Muscle of back (tissue), 13 donors: ENCODE measurements at places on chromosomes 1 and 21. TPM values are rescaled to one million over a fixed set of nuclear protein-coding genes. Genes with fewer than 3 reads are reported as not detected.
A peak's percentile ranks its signal among the peaks of the same experiment; 100 is the strongest.

- no peak for DNase-seq
These were observed 6.4 kb downstream of the IFNLR1 start for GRCh38 chr1:24180676-24181075.

- DNase-seq, result no peak
These were observed 131.5 kb downstream of the DNM3 start for GRCh38 chr1:171972846-171973245.

The C4BPA gene
- polyA plus RNA-seq, result 0.67 TPM

DNA sequence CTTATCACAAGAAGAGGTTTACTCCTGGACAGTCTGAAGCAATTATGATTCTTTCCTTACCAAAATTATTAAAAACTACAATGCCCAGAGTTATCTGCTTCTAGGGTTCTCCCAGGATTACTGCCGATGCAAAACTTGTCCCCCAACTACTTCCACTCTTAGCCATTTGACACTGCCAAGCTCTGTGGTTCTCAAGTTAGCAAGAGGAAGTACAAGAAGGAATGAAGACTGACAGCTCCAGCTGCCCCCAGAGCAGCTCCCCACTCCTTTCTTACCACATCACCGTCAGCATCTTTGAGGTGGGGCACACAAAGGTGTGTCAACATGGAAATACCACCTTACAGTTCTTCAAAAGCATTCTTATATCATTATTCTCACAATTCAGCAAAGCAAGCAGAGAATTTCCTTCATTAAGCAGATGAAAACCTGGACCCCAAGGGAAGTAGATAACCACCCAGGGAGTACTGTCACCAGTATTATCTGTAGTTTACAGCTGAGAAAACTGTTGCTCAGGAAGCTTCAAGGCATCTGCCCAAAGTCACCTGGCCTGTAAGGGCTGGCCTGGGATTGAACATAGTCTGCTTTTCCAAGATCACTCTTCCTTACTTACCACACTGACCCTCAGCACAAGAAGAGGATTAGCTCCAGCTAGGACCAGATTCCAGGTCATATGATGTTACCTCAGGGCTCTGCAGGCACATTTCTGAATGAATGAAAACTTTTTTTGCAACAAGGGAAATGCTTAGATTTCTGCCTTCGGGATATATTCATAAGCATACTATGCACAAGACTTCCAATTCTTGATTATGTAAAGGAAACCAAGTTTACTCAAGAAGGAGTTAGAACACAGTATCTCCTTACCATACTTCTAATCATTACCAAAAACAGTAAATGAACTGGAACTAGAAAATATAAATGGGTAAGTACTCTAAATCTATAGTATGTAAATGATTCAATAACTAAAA, 9.3 kb downstream of the PSMG1 start:
- DNase-seq, result no peak

DNA sequence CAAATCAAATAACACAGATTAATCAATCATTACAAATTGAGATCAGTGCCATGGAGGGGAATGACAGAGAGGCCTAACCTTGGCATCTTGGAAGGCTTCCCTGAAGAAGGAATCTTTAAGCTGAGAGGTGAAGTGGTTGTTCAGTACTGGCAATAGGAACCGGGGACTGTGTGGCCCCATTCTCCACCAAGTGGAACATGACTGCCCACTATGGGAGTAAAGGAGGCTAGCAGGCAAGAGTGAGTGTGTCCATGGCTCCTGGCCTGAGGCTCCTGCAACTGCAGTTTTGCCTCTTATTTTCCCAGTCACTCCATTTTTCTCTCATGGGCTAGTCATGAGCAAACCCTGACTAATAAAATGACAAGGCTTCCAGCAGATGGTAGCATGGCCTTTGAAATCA, 112.2 kb upstream of the GJB5 start:
- DNase-seq, result no peak

The RAB42 gene
- 7.0 TPM for polyA plus RNA-seq

GRCh38 chr1:81974222-81974841, 173.6 kb downstream of the ADGRL2 start:
- DNase-seq, result no peak

DNA sequence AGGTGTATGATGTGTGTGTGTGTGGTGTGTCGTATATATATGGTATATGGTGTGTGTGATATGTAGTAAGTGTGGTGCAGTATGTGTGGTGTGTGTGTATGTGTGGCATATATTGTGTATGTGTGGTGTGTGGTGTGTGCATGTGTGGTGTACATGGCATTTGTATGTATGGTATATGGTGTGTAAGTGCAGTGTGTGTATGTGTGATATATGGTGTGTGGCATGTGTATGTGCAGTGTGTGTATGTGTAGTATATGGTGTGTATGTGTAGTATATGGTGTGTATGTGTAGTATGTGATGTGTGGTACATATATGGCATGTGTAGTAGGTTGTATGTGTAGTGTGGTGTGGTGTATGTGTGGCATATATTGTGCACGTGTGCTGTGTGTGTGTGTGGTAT, 74.9 kb downstream of the OLFML3 start:
- DNase-seq, result no peak

GRCh38 chr21:35376406-35377135, 327.5 kb upstream of the RUNX1 start:
- no peak for DNase-seq

- DNase-seq, result no peak
These were observed 203.7 kb upstream of the C1orf87 start for GRCh38 chr1:60277269-60277668.

DNA sequence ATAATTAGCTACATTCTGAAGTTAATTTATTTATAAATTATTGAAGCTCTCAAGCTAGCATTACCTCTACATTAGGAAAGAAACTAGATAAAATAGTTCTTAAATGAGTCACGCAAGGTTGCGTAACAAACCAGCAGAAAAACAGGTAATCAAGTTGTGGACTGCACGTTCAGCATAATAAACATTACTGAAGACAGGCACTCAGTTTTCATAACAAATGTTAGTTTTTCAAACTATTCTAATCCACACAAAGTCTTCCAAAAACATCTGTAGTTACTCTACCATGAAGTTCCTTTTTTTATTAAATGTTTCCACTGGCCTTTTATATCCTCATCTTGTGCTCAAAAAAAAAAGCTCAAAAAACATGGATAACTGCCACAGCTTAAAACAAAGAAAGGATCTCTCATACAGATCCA, 1.3 kb downstream of the TOR1AIP2 start:
- no peak for DNase-seq

GRCh38 chr1:204493984-204494280, 673 bp downstream of the PIK3C2B start:
- DNase-seq, result no peak

The MTOR gene
- 31.1 TPM for polyA plus RNA-seq

GRCh38 chr1:2598329-2598931, 11.9 kb downstream of the PRXL2B start:
- no peak for DNase-seq

- DNase-seq, result no peak
These were observed 373.1 kb upstream of the USP24 start for GRCh38 chr1:55588309-55588708.

DNA sequence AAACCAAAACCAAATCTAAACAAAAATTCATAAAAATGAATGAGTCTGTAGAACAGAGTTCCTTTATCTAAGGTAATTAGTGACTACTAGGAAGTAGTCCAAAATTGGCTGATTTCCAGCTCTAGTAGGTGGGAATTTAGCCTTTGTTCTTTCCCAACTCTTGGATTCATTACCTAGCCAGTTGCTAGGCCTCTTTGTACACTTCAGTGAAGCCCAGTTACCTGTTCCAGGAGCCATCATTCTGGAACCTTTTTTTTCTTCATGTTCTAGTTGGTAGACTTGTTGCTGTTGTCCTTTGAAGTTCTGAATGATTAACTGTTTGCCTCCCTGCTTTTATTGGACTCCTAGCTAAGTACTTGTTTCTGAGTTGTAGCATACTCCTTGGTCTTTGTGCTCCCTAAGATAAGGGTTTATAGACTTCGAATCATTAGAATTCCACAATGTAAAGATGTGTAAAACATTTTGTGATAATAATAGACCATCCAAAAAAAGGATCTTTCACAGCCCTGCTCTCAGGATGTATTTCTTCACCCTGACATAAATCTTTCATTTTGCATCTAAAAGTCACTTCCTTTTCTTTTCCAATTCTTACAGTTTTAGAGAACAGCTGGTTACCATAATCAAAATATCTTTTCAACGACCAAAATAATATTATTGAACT, 9.8 kb downstream of the PLA2G4A start:
- no peak for DNase-seq

GRCh38 chr1:15788624-15789301, 18.7 kb downstream of the UQCRHL start:
- DNase-seq, result no peak

- DNase-seq, result peak; percentile 43
These were observed 9.4 kb upstream of the FMO3 start for GRCh38 chr1:171081314-171081753.

The TTC22 gene
- 1.1 TPM for polyA plus RNA-seq

DNA sequence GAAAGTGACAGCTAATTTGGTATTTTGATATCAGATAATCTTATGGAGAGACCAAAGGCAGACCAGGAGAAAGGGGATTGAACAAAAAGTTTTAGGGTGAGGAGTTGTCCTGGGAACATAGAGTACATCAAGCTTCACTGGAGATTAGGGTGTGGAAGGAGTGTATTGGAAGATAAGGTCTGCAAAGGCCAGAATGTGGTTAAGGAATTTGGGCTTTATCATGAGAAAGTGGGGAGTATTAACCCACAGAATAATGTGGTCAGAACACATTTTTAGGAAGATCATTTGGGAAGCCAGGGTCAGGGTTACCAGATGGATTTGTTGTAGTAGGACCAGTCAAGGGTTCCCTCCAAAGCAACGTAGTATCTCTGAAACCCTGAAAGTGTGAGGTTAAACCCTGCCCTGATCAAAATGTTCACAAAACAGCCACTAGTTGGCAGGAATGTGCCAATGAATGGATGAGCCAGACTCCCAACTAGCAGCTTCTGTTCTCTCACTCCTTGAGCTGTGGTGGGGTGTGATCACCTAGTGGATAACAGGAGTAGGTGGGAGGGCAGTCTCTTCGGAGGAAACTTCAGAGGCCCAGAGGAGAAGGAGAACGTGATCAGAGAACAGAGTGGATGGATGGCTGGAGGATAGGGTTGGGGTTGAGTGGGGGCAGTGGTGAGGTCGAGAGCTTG, 35.8 kb downstream of the SLC2A1 start:
- peak; percentile 54 for DNase-seq

The DYNLT5 gene
- polyA plus RNA-seq, result 2.5 TPM

The PEAR1 gene
- polyA plus RNA-seq, result 30.3 TPM

The PODN gene
- 11.2 TPM for polyA plus RNA-seq

The SSR2 gene
- polyA plus RNA-seq, result 212 TPM

DNA sequence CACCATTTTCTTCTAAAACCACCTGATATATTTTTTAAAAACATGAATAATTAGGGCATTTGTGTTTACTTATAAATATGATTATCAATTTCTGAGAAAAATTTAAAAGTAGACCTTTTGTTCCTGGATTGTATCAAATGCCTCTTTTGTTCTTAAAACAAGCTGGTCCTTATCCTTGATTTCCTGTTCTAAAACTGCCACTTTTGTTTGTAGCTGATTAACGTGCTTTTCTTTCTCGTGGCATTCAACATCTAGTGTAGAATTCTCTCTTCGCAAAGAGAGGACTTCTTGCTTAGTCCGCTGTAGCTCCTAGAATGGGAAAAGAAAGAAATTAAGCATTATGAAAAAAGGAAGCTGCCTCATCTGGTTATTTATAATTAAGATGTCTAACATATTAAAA, 25.0 kb downstream of the SASS6 start:
- no peak for DNase-seq

The CNIH3 gene
- polyA plus RNA-seq, result 4.2 TPM

DNA sequence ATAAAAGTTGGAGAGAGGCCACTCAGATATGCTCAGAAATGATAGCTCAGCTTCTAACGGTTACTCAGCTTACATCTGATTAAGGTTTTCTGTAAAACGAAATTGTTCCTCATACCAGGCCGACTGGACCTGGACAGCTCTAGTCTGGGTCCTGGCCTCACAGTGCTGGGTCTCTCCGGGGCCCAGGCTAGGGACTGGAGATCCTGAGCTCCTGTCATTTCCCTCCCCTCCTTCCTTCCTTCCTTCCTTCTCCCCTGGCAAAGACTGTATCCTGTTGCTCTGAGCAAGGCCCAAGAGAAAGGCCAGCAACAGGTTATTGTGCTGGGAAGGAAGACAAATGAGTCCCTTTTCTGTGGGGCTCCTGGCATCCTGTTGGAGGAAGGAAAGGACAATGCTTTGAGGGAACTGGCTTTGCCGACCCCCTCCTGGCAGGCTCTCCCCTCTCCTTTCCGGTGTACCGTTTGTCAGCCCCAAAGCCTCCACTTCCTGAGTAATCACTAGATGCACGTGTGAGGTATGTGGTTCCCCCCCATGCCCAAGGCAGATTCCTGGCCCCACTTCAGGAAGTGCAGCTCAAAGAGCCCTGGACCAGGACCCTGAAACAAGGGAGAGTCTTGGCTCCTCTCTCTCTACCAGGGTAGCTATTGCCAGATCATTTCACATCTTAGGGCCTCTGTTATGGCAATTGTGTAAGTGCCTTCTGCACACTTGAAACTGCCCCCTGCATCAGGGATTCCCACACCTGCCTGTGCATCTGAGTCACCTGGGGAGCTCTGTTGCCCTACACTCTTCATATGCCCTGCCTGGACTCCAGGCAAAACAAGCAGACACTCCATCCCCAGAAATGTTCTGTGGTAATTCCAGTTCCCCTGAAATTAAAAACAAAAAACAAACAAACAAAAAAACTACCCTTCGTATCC, 212.7 kb upstream of the FGGY start:
- DNase-seq, result no peak

GRCh38 chr1:175951627-175952026, 208.2 kb upstream of the TNR start:
- no peak for DNase-seq

The LRRC53 gene
- not detected for polyA plus RNA-seq

GRCh38 chr1:183023146-183023600, at the start of gene LAMC1:
Gene LAMC1 (plus strand): TSS chr1:183023420. CDS start chr1:183023717, 297 bp downstream.
- peak; percentile 87 for DNase-seq

The TUFT1 gene
- polyA plus RNA-seq, result 8.2 TPM

DNA sequence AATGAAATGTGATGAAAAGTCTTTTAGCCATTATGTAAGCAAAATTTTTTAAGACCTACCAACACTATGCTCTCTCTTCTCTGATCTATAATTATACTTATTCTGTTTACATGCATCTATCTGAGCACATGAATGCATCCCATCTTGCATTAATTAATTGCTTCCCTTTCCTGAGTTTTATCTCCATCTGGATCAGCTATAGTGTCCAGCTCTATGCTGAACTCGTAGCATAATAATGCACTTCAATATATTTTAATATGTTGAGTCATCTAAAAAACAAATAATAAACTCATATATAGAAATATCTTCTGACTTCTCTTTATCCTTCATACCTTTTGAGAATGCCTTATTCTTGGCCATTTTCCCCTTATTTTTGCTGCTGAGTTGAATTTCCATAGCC, 1097.8 kb downstream of the TTLL7 start:
- DNase-seq, result no peak

The CDK18 gene
- 5.7 TPM for polyA plus RNA-seq

DNA sequence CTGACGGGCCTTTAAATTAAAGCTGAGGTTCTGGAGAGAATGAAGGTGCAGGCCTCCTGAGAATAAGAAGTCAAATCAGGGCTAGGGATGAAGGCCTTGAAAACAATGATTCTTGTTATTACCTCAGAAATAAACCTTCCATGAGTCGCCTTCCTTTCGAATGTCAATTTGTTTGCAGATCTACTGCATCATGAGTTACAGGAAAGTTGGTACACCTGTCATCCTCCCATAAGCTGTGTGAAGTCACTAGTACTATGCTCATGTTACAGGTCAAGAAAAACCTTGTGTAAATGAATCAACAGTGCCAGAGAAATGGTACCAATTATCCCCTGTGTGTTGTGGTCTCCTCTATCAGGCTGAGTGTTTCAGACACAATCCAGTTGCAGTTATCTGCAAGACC, 281.2 kb upstream of the PLXNA2 start:
- DNase-seq, result no peak

GRCh38 chr1:43241413-43241836, 28.4 kb upstream of the TMEM125 start:
- no peak for DNase-seq
